ENCODE measurements at places on chromosomes 7 and 10.

- DNase-seq = no peak
Observed at GRCh38 chr10:92200564-92200963, 90.3 kb downstream of the CPEB3 start.

DNA sequence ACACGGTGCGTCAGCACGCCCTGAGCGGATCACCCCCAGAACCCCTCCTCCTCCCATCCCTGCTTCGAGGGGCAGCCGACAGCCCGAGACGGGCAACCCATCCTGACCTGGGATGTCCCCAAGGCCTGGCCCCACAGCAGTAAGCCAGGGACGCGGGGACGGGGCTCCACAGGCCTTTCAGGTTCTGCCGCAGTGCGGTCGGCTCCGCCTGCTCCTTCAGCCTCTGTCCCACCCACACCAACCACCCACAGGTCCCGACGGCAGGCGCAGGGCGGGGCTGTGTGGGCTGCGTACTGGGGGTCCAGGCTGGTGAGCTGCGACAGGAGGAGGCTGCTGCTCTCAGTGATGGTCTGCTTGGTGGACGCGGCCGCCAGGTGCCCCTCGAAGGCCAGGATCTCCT lies 16.7 kb downstream of the INTS1 start:
- no peak for DNase-seq

DNA sequence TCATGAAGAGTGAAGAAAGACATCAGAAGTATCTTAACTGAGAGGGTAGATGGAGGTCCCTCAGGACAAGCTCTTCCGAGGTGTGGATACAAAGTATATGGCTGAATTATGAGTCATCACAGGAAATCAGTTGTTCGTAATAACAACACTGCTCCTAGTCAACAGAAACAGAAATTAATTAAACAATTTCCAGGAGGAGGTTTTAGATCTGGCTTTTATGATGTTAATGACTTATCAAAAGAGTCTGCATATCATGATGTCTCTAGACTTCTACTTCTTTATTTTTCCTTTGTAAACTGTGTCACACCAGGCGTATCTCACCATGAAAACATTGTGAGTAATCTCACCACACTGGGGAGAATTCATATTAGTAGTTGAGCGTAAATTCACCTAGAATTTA lies 31.2 kb downstream of the OSBPL3 start:
- DNase-seq = no peak

- no peak for DNase-seq
Observed at GRCh38 chr10:44366941-44367630, 17.8 kb downstream of the CXCL12 start.

DNA sequence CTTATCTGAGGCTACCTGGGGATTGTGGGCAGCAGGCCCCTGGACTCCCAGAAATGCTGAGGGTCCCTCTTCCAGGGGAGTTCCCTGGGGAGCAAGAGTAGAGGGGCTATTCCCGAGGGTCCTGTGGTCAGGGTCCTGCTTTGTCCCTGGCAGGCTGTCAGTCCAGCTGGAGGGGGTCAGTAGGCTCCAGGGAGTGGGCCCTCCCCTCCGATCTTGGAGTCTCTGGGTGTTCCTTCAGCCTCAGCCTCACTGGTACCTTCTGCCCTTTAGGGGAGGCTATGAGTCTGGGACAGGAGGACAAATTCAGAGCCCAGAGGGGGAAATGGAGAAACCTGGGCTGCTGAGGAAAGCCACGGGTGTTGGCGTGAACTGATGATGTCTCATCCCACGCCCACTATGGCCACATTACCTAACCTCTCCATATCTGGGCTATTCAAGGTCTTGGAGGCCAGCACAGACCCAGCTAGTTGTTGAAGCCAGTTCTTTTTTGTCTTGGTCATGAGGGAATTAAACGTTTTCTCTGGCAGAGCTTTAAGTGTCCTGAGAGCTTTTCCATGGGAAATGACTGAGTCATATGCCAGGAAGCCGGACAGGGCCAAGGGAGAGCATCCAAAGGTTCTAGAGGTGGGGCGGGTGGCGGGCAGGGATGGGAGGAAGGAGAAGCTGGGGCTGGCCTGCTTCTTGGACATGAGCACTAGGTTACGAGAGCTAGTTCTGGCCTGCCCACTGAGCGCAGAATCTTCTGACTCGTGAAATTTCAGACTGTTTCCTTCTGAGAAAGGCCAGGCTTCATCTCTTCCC lies 6.2 kb downstream of the CALHM2 start:
- no peak for DNase-seq

- no peak for DNase-seq
Observed at GRCh38 chr10:126598009-126598408, 72.5 kb downstream of the C10orf90 start.

GRCh38 chr7:88310956-88311674 lies 4.4 kb upstream of the STEAP4 start:
- no peak for DNase-seq

- no peak for DNase-seq
Observed at GRCh38 chr10:68086011-68086410, 10.9 kb upstream of the HERC4 start.

GRCh38 chr10:25501912-25502311 lies 327.1 kb downstream of the GPR158 start:
- DNase-seq = no peak

DNA sequence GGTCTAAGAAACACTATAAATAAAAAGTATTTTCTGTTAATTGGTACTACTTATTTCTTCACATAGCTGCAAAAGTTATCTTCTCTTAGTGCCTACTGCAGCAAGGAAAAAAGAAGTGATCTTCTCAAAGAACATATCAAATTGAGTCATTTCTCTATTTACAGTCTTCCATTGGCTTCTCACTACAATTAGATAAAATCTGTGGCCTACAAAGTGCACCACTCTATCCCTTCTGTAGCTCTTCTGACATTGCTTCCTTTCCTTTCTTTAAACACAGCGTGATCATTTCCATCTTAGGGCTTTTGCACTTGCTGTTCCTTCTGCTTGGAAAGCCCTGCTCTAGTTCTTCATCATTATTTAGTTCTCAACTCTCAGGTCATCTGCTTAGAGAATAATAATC lies 44.7 kb downstream of the MXI1 start:
- no peak for DNase-seq

DNA sequence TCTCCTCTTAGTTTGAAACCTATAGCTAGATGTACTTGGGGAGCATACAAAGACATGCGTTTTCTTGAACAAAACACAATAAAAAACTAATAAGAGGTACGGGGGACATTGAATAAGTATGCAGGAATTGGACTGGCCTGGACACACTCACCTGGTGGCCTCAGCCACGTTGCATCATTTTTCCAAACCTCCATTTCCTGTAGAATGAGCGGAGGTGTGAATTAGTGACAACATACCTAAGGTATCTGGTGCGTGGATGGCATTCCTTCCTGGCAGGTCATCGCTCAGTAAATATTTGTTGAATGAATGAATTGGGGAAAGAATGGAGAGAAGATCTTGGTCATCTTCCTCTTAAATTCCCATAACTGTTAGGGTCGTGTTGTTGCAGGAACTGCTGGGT lies 103.2 kb upstream of the CTBP2 start:
- DNase-seq = no peak

DNA sequence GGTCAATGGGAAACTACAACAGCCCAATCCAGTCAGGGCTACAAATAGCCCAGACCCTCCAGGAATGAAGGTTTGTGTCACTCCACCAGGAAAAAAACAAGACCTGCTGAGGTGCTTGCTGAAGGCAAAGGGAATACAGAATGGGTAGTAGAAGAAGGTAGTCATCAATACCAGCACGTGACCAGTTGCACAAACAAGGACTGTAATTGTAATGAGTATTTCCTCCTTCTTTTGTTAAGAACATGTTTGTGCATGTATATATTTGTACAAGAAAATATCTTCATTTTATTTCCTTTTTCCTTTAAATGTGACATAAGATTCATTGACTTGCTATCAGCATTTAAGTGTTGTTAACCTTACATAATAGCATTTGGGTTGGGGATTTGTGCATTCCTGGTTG lies 229.3 kb downstream of the IMMP2L start:
- no peak for DNase-seq

GRCh38 chr10:101843032-101844021 lies at the start of gene KCNIP2:
KCNIP2 (minus strand) TSS chr10:101843800; CDS start chr10:101843568, 232 bp downstream.
- no peak for DNase-seq

DNA sequence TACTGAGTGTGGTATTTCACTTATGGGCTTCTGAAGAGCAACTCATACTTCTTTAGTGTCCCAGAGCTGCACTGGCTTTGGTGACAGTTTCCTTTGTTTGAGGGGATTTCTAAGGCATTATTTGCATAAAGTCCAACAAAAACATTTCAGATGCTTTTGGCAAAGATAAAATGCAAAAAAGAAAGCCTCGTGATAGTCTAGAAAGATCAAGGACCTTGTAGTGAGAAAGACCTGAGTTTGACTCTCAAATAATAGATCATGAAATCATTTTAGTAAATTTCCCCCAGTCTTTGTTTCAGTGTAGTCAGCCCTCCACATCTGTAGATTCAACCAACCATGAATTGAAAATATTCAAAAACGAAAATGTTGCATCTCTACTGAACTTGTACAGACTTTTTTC lies 107.4 kb downstream of the EEPD1 start:
- no peak for DNase-seq

DNA sequence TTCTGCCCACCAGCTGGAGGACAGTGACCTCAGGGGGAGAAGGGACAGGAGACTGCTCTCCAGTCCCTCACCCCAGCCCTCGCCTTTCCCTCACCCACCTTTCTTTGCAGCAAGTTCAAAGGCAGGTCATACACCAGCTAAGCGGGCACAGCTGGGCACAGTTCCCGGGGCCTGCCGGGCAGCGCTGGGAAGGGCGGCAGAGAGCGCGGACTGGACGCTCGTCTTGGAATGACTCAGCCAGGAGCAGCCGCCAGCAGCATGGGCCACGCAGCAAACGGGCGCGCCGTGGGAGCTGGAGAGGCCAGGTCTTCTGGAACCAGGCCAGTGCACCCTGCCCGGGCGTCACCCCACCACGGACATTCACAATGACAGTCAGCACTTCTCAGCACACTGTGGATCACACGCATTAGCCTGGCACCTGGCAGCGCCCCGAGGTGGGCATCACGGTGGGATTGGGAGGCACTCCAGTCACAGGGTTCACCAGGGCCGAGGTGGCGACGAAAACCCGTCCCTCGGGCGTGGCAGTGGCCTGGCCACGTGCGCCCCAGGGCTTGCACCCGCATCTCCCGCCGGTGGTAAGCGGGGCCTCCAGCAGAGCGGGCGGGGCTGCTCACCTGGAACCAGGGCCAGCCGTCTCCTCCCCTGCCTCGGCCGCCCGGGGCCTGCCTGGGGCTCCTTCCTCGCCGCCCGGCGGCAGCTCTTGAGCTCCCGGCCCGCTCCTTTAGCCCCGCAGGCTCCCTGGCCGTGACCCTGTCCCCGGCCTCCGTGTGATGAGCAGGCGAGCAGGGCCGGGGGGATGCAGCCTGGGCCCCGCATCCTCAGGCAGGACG lies 29.0 kb upstream of the WDFY4 start:
- no peak for DNase-seq

DNA sequence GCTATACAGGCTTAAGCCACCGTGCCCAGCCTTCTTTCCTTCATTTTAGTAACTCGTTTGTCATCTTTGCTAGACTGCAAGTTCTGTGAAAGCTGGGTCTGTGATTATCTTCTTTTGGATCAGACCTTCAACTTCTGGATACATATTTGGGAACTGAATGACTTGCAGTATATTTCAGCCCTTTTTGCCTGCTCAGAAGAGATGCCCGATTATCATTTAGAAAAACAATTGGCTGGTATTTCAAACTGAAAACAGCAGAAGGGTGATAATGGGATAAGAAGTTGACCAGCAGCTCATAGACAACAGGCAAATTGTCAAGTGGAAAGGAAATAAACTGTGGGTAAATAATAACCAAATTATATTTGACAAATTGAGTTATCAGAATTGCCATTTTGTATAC lies 14.6 kb downstream of the RSBN1L start:
- DNase-seq = no peak

DNA sequence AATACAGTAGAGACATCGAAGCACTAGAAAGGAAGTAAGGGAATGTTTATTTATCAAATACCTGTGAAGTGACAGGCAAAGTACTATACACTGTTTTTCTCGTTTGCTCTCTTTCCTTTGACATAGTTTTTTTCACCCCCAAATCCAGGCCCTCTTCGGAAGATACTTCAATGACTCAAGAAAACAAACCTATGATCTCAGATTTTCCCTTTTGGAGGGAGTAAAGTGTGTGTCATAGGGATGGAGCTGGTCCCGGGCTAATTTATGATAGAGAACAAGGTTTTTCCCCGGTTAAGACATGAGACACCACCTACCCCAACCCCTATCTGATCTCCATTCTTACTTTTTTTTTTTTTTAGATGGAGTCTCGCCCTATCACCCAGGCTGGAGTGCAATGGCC lies 61.7 kb downstream of the MAP3K8 start:
- no peak for DNase-seq

- DNase-seq = no peak
Observed at GRCh38 chr7:16744518-16745250, 8.9 kb upstream of the TSPAN13 start.

DNA sequence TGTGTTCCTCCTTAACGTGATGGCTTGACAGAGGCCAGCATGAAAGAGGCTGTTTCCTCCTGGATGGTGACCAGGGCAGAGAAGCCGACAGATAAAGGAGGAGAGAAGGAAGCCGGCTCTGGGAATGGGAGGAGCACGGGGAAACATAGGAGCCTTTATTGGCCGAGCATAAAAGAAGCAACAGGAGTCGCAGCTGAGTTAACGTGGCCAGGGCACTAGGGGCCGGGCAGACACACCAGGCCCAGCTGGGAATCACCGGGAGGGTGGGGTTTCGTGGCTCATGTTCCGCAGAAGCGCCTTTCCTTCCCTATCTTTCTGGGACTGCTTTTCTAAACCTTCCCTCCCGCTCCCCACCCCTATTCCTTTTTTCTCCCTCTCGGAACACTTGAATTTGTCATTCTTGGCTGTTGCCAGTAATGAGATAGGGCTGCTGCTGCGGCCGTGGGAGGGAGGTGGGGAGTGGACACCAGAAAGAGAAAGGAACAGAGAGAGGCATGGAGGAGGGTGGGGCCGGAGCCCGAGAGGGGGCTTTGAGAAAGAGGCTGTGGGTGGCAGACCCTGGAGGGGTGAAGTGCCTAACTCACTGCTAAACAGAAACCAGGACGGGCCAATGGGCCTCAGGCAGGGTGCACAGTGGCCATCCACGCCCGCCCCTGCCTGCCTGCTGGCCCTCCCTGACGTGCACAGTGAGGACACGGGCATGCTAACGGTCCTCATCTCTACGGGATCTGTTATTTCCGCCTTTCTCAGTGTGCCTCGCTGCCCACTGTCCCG lies 65.2 kb downstream of the COL13A1 start:
- no peak for DNase-seq
